ENCODE measurements at places on chromosomes 2 and 18.

DNA sequence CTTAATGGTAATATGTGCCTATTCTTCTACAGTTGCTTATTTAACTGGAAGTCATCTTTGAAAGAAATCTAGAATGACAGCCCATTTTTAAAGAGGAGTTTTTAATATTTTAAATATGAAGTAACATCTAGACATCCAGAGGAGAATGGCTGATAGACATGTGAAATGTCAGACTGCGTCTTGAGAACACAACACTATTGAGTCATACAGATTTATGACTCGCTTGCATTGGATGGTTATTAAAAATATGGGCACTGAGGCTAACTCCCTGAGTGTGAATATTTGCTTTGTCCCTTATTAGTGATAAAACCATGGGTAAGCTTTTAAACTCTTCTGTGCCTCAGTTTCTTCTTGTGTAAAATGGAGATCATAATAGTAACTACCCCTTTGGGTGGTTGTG, 22.9 kb downstream of the TDRD15 start:
- no peak for DNase-seq

DNA sequence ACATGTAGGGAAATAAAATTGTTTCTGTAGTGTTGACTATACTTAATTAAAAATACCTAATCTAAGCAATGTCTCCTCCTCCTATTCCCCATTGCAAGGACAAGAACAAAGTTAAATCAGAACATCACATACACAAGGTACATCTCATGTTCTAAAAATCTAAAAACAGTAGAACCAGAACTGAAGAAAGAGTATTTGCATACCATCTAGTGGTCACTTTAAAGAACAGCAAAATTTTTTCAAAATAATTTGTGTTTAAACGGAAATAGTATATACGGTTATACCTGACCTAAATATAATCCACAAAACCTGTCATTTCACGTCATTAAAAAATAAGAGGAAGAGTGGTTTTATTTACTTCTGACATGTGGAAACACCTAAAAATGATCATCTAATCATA, 294.3 kb upstream of the KCNH7 start:
- DNase-seq = no peak

DNA sequence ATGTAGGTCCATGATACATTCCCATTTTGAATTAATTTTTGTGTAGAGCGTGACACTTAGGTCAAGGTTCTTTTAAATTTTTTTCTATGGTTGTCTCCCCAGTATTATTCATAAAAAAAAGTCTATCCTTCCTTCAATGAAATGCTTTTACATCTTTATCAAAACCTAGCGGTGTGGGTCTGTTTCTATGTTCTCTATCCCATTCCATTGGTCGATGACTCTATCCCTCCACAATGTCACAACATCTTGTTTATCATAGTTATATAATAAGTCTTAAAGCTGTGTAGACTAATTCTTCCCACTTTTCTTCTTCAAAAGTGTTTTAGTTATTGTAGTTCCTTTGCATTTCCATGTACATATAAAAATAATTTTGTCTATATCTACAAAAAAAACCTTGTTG, 47.2 kb upstream of the GPR17 start:
- no peak for DNase-seq

DNA sequence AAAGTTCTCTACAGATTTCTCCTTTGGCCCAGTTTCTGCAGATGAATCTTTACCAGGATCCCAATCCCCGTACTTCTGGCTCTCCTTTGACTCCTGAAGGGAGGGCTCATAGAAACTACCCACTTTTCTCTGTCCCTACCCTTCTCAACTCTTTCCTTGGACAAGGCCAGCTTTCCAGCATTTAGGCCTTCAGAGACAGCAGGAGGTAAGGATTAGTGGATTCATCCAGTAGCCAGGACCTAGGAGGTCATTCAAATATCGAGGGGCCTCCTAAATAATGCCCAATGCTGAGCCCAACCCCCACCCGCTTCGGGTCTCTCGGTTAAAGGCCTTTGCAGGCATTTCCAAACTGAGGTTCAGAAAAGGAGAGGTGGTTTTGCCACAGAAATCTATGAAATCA, 4.8 kb upstream of the ZNF532 start:
- no peak for DNase-seq

DNA sequence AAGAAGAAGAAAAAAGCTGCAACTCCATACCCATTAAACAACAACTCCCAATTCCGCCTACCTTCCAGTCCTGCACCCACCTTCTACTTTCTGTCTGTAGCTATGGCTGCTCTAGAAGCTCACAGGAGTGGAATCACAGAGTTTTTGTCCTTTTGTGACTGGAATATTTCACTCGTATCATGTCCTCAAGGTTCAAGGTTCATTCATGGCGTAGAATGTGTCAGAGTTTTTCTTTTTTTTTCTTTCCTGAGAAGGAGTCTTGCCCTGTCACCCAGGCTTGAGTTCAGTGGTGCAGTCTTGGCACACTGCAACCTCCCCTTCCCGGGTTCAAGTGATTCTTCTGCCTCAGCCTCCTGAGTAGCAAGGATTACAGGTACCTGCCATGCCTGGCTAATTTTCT, 97.4 kb upstream of the ODC1 start:
- DNase-seq = no peak

GRCh38 chr2:160498137-160498536, 4.5 kb upstream of the RBMS1 start:
- DNase-seq = no peak

- no peak for DNase-seq
These were observed 546.8 kb downstream of the TNS1 start for GRCh38 chr2:217456016-217456415.

- no peak for DNase-seq
These were observed 20.8 kb upstream of the MTA3 start for GRCh38 chr2:42547446-42548295.

DNA sequence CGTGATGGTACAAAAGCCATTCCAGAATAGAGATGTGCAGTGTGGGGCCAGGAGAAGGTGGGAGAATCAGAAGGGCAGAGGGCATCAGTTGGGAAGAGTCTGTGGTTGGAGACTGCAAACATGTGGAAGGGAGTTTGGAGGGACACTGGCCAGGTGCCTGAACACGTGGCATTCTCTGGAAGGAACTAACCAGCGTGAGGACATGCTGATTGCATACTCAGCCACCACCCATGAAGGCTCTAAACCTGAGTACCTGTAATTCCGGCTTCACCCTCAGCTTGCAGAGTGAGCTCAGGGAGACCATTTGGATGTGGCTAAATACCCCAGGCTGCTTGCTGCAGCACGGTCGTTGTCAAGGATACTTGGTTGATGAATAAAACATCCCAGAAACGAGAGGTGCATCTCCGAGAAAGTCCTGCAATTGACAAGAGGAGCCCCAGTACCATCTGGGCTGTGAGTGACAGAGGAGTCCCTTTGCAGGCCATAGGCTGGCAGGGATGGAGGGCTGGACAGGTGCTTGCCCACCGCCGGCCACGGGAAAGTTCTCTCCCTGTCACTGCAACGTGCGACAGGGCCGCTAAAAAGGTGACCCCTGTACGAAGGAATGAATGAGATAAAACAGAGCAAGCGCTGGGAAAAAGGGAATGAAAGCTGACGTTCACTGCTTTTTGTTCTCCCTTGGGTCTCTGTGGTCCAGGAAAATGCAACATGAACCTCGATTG, 5.0 kb downstream of the ACKR3 start:
- DNase-seq = no peak

- DNase-seq = no peak
These were observed 869.4 kb upstream of the ID2 start for GRCh38 chr2:7812231-7812995.

DNA sequence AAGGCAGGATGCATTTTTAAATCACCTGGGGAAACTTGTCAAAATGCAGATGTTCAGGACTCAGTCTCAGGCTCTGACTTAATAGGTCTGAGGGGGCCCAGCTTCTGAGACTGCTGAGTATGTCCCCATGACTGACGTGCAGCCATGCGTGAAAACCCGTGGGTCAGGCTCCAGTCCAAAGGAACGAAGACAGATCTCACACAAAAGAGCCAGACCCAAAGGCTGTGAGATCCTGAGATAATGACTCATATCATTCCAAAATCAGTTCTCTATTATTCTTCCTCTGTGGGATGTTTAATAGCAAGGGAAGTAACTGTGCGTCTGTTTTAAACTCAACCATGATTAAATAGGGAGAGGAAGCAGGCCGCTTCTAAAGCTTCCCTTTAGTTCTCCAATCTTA, 107.4 kb upstream of the ACAA2 start:
- no peak for DNase-seq

DNA sequence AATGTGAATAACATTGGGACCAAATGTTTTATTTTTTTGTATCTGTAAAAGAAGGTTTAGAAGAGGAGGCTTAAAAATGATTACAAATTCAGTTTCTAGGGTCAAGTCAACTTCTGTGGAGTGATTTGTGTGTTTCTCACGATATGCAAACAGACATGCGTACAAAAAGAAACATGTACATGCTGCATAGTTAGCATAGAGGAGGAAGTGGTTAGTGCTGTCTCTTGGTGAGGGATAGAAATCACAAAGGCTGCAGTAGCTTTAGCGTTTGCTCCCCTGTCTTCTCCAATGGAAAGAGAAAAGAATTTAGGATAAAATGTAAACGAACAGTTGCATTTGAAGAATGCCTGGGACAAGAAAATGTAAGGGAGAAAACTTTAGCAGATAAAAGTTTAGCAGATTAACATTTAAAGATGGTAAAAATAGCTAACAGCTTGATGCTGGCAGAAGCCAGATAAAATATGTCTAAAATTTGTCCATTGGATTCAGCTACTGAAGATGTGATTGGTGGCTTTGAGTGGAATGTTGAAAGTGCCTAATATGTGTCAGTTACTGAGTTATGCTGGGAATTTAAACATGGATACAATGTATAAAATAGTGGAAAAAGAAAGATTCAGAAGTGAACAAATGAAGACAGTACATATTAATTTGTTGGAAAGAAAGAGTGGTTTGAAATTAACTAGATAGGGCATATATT, 44.9 kb downstream of the MALT1 start:
- no peak for DNase-seq

DNA sequence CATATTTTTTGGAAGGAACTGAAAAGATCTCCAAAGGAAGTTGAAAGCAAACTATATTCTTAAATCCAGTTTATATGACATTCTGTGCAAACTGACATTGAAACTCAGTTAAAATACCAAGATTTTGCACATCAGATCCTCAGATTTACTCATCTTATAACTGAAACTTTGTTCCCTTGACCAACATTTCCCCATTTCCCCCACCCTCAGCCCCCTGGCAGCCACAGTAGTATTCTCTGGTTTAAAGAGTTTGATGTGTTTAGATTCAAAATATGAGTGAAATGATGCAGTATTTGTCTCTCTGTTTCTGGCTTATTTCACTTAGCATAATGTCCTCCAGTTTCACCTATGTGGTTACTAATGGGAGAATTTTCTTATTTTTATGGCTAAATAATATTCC, 99.2 kb upstream of the ITGA4 start:
- DNase-seq = peak; percentile 59

GRCh38 chr2:187349326-187349944, 98.6 kb downstream of the CALCRL start:
- no peak for DNase-seq

DNA sequence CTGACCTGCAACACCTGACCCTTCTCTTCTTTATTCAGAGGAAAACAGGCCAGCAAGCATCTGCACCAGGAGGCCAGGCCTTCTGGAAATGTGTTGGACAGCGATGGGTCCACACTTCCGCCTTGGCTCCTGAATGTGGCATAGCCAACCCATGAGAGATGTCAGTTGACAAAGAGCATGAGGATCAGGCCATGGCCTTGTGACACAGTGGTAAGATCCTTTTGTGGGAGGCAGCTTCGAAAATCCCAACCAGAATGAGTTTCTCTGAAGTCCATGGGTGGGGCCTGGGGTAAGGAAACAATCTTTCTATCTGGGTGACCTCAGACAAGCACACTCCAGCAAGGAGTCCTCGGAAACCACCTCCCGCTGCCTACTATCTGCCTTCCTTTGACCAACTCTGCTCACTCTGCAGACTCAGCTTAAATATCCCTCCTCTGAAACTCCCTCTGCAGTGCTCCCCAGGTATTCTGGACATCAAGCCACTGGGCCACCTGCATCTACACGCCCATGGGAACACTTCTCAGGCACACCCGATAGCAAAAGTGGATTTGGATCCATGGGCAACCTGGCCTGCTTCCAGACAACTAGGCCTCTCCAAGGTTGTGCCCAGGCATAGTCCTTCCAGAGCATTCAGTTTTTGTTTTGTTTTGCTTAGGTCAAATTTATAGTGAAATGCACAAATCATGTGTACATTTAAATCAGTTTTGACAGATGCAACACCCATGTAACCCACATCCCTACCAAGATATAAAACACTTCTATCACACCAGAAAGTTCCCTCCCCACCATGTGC, 3.6 kb upstream of the SH2D6 start:
- no peak for DNase-seq

DNA sequence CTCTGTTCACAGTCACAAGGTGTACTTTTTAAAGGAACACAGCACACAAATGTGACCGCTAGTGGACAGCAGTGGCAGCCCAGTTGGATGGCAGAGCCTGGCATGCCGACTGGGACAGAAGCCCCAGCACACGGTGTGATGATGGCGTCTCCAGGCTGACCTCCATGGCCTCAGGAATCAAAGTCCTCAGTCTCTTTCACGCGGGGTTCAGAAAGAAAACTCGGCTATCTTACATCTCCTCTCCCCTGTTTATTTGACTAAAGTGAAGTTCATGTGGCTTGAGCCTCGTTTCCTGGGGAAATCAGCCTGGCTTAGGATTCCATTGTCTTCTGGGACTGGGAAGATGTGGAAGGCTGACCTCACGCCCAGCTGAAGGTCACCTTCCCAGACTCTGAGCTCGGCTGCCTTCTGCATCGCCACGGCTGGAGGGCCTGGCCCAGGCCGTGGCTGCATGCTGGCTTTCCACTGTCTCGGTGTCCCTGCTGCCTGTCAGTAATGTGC, 56.1 kb downstream of the ASAP2 start:
- no peak for DNase-seq

- no peak for DNase-seq
These were observed 265.3 kb downstream of the PAX3 start for GRCh38 chr2:222033541-222033940.

DNA sequence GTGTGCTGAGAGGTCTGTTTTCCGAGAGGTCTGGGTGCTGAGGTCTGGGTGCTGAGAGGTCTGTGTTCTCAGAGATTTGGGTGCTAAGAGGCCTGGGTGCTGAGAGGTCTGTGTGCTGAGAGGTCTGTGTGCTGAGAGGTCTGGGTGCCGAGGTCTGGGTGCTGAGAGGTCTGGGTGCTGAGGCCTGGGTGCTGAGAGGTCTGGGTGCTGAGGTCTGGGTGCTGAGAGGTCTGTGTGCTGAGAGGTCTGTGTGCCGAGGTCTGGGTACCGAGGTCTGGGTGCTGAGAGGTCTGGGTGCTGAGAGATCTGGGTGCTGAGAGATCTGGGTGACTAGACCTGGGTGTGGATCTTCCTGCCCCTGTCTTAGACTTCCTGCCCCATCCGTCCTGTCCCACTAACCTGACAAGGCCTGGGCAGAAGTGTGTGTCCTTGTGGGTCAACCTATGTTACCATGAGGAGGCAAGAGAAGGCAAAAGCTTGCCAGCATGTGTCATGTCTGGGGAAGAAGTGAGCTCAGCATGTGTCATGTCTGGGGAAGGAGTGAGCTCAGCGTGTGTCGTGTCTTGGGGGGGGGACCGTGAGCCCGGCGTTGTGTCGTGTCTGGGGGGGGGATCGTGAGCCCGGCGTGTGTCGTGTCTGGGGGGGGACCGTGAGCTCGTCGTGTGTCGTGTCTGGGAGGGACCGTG, 69.3 kb downstream of the KCNG2 start:
- no peak for DNase-seq

GRCh38 chr2:24176326-24176725, 1.5 kb downstream of the FAM228A start:
- DNase-seq = no peak

Data from stimulated activated naive CD8-positive, alpha-beta T cell treated with anti-CD3 and anti-CD28 coated beads, Interleukin-15, amount 100 ng/mL, for 72 hours (primary cell).